Fibroblast of upper back skin (primary cell): ENCODE measurements at places on chromosomes 7 and 10.

- peak; percentile 92 for DNase-seq
Measured at GRCh38 chr10:44723619-44724325, 187.4 kb upstream of the TMEM72 start.

GRCh38 chr10:46534828-46535524 lies 21.5 kb downstream of the GPRIN2 start:
- DNase-seq, result no peak

GRCh38 chr10:24814568-24815313 lies 91.1 kb upstream of the ARHGAP21 start:
- DNase-seq, result peak; percentile 32

DNA sequence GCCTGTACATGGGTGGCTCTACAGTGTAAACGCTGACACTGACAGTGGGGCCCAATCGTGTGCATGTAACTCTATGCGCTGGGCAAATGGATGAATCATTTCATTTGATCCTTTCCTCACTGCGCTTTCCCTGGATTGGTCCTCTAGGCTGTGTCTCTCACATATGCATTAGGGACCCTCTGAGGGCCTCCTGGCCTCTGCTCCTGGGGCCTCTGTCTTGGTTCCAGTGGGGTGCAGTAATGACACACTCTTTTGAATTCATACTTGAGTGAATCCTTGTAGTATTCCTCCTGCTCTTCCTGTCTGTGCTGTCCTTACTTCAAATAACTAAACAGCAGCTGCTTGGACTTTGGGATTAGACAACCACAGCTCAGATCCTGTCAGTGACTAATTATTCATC lies 176.5 kb upstream of the ADO start:
- DNase-seq, result peak; percentile 44

- DNase-seq, result no peak
Measured at GRCh38 chr10:113740850-113741249, 10.6 kb upstream of the PLEKHS1 start.

GRCh38 chr10:112687647-112688046 lies 240.6 kb downstream of the VTI1A start:
- peak; percentile 38 for DNase-seq

DNA sequence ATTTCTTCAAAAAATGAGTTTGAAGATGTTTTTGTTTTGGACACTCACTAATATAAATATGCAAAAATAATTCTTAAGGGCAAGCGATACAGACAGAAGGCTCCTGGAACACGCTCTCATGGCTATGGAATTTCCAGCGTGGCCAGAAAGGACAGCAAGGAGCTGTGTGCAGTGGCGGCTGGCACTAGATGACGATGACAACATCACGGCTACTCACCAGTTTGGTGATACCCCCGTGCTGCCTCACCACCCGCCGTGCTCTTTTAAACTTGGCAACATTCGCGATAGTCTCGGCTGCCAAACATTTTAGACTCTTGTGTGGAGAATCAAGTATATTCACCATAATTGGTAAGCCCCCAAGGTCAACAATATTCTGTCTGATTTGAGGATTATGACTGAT lies 54.9 kb downstream of the ODAD2 start:
- DNase-seq, result no peak

- peak; percentile 22 for DNase-seq
Measured at GRCh38 chr10:74419958-74420375, 268.9 kb downstream of the ADK start.

- DNase-seq, result no peak
Measured at GRCh38 chr7:45888993-45889366, 692 bp downstream of the IGFBP1 start.

DNA sequence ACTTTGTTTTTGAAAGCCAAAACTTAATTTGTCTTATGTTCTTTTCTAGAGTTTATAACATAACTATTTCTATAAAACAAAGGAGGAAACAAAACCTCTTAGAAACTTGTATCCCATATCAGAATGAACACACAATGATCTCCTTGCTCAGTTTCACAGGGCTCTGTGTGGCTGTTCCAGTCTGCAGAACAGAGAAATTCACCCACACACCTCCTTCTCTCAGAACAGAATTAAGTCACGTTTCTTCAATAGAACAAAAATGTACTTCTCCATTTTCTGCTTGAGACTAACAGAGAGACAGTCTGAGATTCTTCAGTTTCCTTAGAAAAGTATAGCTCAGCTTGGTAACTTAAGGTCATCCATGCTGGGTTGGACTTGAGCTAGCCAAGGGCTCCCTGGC lies 15.8 kb upstream of the DOCK1 start:
- DNase-seq, result no peak

GRCh38 chr7:145211211-145211610 lies 375.4 kb upstream of the TPK1 start:
- DNase-seq, result no peak

DNA sequence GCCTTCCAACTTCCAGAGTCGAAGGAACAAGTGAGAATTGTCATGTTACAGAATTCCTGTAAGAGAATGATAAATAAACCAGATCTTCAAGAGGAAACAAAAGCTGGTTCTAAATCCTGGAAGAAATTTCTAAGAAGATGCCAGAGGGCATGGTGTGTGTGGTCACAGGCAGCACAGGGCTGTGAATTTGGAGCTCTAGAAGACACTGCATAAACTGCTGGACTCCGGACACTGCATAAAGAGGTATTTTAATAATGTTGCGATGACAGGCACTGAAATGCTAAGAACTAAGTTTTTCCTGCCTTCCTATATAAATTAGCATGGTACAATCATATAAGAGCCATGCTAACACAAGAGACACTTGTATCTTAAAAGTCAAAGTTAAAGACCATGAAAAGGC lies 86.0 kb downstream of the LARP4B start:
- DNase-seq, result peak; percentile 3

DNA sequence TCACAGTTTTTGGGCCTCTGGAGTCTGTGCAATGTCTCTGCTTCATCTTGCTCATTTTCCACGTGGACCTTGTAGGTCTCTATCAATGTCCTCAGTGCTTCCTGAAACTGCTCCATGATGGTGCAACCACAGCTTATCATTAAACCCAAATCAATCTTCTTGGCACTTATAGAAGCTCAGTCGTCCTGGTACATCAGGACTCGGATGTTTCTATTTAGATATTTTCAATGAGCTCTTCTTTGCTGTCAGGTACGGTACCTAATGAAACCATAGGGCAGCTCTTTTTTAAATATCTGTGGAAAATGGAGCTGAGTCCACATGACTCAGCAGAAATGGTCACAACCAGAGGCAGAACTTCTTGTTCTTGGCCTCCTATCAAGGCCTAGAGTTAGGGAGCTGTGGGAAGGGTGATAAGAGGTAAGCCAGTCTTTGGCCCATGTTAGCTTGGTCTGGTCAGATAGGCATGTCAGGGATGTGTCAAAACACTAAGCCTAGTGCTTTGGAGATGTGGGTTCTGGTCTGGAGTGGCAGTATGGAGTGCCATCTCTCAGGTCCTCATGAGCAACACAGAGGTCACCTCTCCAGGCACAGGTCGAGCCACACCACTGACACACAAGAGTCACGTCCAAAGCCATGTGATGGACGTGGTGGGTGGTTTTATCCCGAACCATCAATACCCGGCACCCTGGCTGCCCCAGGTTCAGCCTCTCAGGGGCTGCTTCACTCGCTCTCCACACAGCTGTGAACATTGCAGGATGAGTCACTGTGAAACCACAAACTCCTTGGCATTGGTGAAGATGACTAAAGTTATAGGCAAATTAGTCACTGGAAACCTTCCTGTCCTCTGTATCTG lies 87.0 kb downstream of the TBXAS1 start:
- DNase-seq, result peak; percentile 98

- peak; percentile 59 for DNase-seq
Measured at GRCh38 chr7:1899196-1899595, 229.1 kb downstream of the ELFN1 start.

DNA sequence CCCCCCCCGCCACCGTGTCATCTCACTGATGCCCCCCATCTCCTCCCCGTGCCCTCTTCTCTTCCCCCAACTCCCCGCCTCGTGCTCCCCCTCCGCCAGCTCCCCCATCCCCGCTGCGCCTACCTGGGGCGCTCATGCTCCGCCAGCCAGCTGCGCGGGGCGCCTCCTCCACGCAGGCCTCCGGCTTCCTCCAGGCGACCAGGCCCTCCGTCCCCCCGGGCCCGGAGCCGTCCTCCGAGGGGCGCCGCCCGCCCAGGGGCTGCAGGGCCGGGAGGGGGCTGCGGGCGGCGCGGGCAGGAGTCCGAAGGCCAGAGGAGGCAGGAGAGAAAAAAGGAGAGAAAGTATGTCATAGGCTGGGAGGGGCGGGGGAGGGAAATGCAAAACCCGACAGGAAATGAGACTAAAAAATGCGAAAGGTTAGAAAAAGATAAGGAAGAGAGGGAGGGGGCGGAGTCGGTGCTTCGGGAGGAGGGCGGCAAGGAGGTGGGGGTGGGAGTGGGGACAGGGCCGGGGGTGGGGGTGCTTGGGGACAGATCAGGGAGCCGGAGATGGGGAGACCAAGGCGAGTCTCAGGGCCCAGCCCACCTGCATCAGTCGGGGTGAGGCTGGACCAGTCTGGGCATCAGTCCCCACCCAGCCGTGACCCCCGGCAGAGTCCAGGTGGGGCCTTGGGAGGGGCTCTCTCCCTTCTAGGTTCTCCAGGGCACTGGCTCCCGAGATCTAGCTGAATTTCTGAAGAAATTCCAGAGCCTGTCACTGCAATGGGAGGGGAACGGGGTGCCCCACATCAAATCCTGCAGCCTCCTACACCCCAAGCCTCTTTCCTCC lies at the start of gene CARD11:
TSS of gene CARD11 (minus strand) at position 324 of the 828 bp plus-strand sequence. CDS start 85,361 bp downstream, outside the sequence.
- no peak for DNase-seq

GRCh38 chr7:157495177-157495553 lies 158.4 kb downstream of the DNAJB6 start:
- DNase-seq, result no peak

DNA sequence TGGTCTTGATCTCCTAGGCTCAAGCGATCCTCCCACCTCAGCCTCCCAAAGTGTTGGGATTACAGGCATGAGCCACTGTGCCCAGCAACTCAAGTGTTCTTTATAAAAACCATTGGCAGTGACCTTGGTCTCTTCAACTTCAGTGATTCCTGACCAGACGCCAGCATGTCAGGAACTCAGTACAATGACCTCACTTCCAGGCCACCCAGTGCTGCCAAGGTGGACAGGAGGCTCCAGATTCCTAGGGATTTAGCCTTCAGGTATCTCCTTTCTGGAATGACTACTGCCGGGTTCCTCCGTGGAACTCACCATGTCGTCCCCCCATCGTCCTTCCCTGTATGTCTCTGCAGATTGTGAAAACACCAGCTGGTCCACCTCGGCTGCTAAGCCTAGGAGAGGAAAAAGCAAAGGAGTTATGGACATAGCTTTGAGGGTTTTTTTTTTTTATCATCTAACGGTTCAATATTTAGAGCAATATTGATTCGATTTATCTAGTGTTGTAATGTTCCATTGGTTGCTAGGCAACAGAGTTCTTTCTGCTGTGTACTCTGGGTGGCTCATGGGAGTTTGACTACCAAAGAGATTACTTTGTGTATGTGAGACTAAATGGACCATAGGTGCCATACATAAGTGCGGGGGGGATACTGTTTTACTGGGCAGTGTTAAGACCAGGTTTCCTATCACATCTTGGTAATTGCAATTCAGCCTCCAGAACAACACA lies 425.8 kb upstream of the AUTS2 start:
- DNase-seq, result no peak

DNA sequence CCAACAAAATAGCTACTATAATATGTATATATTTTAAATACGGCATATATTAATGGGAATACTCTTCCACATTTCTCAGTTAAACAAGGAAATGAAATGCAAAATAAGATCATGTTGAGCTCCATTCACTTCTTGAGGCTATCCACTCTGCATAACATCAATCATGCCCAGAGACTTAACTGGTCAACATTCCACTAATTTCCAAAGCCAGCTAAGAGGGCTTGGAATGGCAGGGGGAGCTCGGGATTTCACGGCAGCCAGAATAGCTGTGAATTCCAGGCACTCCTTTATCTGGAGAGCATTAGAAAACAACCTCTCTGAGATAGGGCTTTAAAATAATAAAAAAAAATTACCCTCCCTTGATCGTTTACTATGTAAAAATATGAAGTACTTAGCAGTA lies 194.9 kb upstream of the CDCA7L start:
- peak; percentile 38 for DNase-seq

GRCh38 chr7:73941836-73942551 lies 81.0 kb downstream of the TMEM270 start:
- peak; percentile 81 for DNase-seq
